ENCODE measurements at places on chromosomes 1 and 21.

DNA sequence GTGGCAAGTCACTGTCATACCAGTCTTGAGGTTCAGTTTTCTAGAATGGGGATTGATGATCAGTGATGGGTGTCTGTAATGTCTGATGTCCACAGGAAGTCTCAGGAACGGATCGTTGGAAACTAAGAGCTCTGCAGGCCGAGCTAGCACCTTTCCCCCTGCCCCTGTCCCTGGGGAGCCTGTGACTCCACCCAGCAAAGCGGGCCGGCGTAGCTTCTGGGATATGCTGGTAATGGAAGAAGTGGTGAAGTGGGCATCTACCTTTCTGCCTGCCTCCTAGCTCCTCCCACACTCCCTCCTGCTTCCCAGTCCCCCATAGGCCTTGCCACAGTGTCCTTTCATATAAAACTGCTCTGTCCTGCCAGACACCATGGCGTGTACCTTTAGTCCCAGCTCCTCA is 13.4 kb downstream of the HYI start:
- no peak for DNase-seq

GRCh38 chr1:31371121-31371959 is 1.5 kb downstream of the FABP3 start:
- DNase-seq: no peak

DNA sequence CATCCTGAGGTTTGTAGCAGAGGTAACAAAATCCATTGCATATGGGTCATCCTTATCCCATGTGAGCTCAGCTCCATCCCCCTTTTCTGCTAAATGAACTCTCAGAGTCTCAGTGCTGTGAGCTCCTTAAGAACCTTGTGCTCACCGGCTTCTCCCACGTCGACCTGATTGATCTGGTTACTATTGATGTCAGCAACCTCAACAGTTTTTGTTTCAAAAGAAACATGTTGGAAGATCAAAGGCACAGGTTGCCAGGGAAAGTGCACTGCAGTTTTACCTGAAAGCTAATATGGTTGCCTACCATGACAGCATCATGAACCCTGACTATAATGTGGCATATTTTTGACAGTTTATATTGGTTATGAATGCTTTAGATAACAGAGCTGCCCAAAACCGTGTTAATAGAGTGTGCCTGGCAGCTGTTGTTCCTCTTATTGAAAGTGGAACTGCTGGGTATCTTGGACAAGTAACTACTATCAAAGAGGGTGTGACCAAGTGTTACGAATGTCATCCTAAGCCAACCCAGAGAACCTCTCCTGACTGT is 131.4 kb downstream of the HS2ST1 start:
- DNase-seq: no peak

GRCh38 chr21:39345440-39345839 is 3.4 kb downstream of the HMGN1 start:
- DNase-seq: no peak

- DNase-seq: no peak
Observed at GRCh38 chr1:59506952-59507351, 210.1 kb downstream of the FGGY start.

DNA sequence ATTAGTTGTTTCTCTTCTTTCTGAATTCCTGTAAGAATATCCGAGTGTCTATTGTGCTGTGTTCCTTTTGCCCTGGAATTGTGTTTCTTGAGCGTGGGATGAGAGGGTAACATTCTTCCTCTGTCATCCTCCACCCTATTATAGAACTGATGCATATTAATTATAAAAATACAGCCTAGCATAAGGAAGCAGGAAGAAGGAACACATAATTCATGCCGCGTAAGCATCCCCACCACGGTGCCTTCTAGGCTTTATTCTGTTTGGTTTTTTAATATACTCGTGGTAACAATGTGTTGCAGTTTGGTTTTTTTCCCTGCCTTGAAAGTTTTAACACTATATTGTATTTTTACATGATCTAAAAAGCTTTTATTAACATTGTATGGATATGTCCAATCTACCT is 65.7 kb downstream of the GALNT2 start:
- DNase-seq: no peak

GRCh38 chr1:46806196-46807020 is 7.6 kb downstream of the CYP4B1 start:
- DNase-seq: peak; percentile 2

DNA sequence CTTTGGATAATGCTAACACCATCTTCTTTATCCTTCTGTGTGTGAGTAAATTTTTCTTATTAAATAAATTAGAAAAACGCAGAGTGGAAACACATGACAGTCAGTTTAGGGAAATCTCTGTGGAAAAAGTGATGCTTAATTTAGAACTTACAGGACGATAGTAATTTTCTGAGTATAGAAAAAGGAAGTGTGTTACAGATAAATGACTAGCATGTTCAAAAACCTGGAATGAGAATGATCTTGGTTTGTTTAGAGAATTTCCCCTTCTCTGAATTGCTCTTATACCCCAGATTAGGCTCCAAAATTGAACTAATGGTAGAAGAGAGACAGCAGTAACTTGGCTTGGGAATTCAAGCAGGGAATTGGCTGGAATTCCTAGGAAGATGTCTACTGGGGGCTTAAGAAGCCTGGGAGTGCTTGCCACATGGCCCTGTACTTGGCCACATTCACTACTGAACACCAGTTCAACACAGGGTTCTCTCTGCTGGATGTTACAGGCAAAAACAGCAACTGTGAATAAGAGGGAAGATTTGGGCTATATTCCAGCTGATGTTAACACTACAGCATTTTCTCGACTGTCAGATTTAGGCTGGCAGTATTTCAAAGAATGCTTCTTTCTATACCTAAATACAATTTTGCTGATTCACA is 1004.2 kb downstream of the TTLL7 start:
- DNase-seq: no peak

GRCh38 chr1:115491298-115492018 is 150.3 kb upstream of the VANGL1 start:
- no peak for DNase-seq

Measured in cardiac fibroblast (primary cell).